AG09319 (cell line): ENCODE measurements at places on chromosomes 1 and 21.

GRCh38 chr1:38898653-38899230, 17.4 kb upstream of the GJA9 start:
- no peak for DNase-seq

DNA sequence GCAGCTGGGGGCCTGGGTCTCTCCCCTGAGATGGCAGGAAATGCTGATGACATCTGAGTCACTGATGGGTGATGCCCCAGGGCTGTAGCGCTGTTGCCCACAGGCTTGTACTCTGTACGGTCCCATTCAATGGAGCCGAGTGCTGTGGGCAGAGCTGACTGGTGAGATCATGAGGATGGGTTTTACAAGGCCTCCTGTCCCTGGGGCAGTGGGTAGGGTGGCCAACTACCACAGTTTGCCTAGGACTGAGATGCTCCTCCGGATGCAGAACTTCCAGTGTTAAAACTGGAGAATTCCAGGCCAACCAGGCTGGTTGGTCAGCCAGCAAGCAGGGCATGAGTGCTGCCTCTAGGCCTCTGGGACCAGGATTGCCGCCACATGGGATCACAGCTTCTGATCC, 9.2 kb downstream of the PHLDA3 start:
- DNase-seq: no peak

DNA sequence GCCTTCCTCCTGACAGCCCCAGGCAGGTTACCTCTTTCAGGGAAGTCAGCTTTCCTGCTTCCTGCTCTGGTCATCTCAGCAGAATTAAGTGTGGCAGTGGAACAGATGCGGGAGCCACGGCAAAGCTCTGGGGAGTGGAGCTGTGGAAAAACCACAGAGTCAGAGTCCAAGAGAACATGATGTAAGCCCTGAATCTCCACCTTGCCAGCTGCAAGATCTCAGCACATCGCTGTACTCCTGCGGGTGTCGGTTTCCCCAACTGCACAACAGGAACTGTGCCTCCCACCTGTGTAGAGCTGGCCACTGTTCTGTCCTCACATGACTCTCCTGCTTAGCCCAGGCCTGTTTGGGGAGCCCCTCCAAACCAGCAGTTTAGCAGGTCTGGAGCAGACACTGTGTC, 123.7 kb downstream of the MATN1 start:
- no peak for DNase-seq

- DNase-seq: no peak
Observed at GRCh38 chr1:1808206-1808605, 29.9 kb upstream of the NADK start.

GRCh38 chr1:164588516-164589341, 29.7 kb downstream of the PBX1 start:
- DNase-seq: no peak

- DNase-seq: peak; percentile 19
Observed at GRCh38 chr1:206766251-206766856, 4.2 kb upstream of the IL19 start.

DNA sequence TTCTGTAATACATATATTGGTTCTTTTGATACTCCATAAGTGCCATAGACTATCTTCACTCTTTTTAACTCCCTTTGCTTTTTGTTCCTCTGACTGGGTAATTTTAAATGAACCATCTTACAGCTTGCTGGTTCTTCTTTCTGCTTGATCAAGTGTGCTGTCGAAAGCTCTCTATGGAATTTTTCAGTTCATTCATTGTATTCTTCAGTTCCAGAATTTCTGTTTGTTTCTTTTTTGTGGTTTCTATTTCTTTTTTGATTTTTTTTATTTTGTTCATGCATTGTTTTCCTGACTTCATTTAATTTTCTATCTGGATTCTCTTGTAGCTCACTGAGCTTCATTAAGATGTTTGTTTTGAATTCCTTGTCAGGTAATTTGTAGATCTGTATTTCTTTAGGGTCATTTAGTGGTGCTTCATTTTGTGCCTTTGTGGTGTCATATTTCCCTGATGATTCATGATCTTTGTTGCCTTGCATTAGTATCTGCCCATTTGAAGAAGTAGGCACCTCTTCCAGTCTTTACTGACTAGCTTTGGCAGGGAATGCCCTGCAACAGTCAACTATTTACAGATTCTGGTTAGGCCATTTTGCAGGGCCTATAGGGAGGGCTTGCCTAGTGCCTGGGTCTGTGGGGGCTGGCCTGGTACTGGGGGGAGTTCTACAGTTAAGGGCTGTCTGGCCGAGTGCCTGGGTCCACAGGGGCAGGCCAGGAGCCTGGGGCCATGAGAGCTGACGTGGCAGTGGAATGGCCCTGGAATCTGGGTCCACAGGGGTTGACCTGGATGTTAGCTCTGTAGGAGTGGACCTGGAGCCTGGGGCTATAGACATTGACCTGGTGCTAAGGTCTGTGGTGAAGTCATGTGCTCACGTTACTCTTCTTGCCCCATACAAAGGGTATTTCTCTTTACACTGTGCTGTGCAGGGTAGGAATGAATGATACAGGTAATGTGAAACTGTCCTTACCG, 89.7 kb downstream of the MAGI3 start:
- DNase-seq: no peak

DNA sequence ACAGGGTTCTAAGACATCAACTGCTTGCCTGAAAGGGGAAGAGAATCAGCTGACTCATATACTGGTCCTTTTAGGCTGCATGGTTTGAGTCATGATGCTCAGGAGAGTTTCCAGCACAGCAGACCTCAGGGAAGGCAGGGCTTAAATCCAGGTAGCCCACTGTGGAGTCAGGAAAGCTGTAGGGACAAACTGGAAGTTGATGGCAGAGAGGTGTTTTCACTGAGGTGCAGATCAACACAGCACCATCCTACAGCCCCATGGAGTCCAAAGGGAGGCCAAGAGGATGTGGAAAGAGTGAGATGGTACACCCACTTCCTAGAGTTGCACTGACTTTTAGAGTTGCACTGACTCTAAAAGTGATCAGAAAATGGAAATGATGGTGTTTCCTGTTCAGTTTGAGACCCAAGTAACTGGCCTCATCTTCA, 252.4 kb upstream of the DUSP10 start:
- no peak for DNase-seq

- DNase-seq: no peak
Observed at GRCh38 chr1:40944326-40944725, 35.2 kb upstream of the CTPS1 start.

GRCh38 chr1:66685265-66685664, 67.0 kb upstream of the DYNLT5 start:
- DNase-seq: no peak

DNA sequence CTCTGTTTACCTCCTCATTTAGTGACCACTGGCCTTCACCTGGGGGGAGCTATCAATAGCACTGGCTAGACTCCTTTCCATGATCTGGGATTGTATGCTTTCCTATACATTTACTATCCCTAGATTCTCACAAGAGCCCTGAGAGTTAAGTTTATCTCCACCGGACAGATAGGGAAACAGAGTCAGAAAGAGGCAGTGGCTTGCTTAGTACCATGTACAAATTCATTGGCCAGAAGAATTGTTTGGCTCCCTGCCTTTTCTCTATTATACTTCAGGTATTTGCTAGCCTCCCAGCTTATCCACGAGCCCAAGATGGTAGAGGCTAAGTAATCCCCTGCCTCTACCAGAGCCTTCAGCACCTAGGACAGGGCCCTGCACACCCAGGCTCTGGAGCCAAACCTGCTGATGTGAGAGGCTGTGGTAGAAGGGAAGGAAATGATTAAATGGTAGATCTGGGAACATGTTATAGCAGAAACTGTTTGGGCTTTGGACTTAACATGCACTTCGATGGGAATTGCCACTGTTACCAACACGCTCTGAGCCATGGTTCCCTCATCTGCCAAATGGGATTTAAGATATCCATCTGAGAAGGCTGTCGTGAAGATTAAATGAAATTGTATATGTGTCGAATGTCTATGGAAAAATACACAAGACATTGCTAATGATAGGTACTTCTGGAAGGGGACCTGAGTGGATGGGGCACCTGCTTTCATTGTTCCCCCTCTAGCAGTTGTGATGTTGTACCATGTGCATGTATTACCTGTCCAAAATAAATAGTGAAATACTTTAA, 3.1 kb upstream of the BLACAT1 start:
- no peak for DNase-seq

DNA sequence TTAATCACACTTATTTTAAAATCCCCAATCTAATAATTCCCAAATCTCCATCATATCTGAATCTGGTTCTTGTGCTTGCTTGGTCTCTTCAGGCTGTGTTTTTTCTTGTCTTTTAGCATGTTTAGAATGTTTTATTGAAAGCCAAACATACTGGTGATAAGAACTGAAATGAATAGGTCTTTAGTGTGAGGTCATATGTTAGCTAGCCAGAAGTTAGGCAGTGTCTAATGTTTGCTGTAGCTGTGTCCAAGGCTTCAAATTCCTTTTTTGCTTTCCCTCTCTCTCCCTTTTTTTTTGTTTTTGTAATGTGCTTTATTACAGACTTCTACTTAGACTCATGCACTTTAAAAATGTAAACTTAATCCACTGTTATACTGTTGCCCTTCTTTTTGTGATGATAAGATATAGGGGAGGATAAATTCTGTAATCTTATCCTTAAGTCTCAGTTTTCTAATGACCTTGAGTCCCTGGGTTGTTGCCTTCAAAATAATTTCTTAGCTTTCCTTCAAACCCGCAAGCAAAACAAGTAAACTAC, 725.1 kb downstream of the BRINP3 start:
- no peak for DNase-seq

GRCh38 chr1:101967871-101968270, 28.9 kb downstream of the OLFM3 start:
- DNase-seq: no peak

DNA sequence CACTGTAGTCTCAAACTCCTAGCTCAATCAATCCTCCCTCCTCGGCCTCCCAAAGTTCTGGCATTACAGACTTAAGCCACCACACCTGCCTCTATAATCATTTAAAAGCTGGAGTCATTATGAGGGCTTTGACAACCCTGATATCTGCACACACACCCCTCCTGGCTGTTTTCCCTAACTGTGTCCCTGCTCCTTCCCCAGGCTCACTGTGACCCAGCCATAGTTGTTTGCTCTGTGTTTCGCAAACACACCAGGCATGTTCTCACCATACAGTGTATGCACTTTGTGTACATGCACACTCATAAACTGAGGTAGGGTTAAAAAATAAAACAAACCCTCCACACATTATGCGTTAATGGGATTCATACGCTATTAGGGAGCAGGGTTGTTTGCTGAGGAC, 21.8 kb upstream of the IL20 start:
- DNase-seq: no peak

- no peak for DNase-seq
Observed at GRCh38 chr1:173062150-173062938, 11.6 kb upstream of the TNFSF18 start.

GRCh38 chr1:89606227-89606980, 26.5 kb upstream of the LRRC8C start:
- DNase-seq: no peak

GRCh38 chr21:43611598-43612369, 47.5 kb downstream of the HSF2BP start:
- DNase-seq: peak; percentile 72

DNA sequence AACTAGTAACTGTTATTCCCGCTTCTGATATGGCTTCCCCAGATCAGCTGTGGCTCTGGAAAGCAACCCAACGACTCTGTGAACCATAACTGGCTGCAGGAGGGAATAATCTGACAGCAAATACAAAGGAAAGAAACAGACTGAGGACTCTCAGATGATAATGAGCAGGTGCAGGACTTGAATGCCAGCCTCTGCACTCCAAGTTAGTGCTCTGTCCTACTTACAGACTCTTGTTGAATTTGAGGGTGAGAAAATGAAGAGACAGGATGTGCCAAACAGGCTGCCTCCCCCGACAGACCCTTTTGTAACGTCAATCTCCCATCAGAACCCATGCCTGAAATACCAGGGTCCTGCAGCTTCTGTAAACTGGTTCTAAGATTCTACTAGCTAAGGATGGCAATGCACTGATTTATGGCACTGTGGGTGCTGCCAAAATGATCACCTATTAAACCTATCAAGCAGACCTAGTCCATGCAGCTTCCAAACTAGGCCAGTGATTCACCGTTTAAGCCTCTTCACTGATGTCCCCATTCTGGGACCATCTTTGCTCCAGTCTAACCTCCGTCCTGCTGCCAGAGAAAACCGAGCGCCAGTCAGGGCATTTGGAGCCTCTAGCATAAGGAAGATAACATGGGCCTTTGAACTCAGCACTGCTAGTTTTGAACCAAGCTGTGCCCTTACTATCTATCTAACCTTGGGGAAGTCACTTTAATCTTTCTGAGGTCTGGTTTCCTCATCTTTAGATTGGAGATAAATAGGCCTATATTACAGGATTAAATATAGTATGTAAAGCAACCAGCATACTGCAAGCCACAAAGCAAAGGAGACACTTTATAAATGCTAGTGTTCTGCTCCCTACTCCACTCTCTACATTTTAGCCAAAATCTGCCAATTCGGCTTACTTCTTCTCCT, 4.8 kb downstream of the MKNK1 start:
- no peak for DNase-seq

GRCh38 chr1:19731311-19731821, 66.7 kb downstream of the HTR6 start:
- DNase-seq: no peak

DNA sequence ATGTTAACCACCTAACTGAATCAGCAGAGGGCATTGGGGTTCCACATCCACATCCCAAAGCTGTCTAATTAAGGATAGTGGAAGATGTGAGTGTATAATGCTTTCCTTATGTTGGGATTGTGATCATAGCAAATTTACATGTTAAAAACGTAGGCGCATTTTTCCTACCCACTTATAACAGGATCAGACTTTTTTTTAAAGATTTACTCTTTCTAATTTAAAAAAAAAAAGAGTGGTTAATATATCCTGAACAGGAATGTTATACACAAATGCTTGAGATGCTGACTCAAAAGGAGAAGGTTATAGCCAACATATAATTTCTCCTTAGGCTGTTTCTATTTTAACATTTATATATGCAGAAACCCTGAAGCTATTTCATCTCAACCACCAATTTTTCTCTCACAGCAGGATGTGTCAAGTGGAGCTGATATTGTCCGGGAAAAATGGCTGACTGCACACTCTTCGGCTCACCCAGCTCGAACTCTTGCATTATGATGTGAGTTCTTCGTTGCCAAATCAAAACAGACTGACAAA, 40.3 kb downstream of the RGS5 start:
- no peak for DNase-seq

- peak; percentile 87 for DNase-seq
Observed at GRCh38 chr1:230084408-230085177, 17.6 kb downstream of the GALNT2 start.

- no peak for DNase-seq
Observed at GRCh38 chr21:34282223-34282622, 81.6 kb upstream of the KCNE2 start.

DNA sequence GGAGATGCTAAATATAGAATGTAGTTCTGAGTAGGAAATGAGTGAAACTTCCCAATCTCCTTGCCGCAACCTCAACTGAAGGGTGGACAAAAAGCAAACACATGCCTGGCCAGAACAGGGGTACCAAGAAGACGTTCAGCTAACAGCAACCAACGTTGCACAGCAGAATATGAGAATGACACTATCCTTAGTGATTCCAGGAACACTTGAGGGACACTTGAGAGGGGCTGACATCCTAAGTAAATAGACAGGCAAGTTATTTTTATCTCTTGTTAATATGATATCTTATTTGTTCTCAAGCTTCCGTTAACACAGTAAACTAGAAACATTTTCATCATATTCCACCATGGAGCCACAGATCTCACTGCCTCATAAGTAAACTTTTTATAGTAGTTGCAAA, 908 bp downstream of the KRTAP19-1 start:
- no peak for DNase-seq

- no peak for DNase-seq
Observed at GRCh38 chr1:106756752-106757151, 299.7 kb upstream of the PRMT6 start.

GRCh38 chr1:88210103-88210787, 473.8 kb upstream of the PKN2 start:
- no peak for DNase-seq
